Stimulated activated CD8-positive, alpha-beta memory T cell treated with anti-CD3 and anti-CD28 coated beads, Interleukin-7, amount 100 ng/mL, for 4 hours (primary cell): ENCODE measurements at places on chromosomes 7 and 10.

DNA sequence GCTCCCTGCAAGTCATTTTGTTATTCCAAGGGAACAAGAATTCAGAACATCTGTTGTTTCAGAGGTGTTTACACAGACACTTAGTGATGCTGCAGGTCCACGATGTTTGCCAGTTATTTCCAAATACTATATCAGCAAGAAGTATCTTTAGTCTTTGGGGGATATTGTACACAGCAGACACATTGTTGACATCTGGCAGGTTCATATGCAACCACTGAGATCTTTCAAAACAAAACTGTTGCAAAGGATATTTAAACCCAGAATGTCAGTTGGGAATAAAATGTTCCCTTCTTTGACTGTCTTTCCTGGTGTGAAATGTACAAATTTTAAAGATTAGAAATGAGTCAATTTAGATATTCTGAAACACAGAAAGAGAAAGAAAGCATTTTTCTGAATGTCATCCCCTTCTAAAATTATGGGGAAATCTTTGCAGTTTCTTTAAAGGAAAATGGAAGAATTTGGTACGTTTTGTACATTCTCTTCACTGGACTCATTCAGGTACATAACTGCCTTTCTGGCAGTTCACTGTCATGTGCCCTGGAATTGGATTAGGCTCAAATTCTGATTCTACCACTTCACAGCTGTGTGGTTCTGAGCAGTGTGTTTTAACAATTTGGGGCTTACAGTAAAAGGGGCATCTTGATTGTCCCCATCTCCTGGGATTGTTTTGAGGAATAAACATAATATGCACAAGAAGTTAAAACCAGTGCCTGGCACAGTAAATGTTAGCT is 40.3 kb upstream of the CELF2 start:
- no peak for DNase-seq

GRCh38 chr10:95655571-95656290 is 780 bp downstream of the ALDH18A1 start:
- no peak for DNase-seq

DNA sequence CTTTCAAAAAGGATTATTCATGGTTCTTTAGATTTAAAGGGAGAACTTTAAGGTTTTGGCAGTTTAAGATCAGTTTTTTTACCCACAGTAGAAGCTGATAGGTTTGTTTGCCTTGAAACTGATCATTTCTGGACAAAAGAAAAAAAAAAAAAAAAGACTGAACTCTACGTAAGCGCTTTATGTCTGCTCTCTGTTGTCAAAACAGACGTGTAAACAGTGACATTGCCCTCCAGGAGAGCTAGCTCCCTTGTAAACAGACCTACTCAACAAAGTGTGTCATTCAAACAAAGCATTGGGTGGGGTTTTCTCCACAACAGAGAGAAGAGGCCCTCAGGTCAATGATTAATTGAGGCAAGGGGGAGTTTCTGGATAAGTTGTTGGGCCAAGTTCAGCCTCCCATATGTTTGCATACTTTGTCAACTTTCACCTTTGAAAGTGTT is 568.1 kb upstream of the LRRN3 start:
- no peak for DNase-seq

- DNase-seq, result no peak
These were observed 63.9 kb downstream of the WDFY4 start for GRCh38 chr10:48748573-48748972.

- no peak for DNase-seq
These were observed 21.5 kb upstream of the NPVF start for GRCh38 chr7:25249772-25250171.

- DNase-seq, result no peak
These were observed 24.7 kb downstream of the ANTXRL start for GRCh38 chr10:46311501-46311951.
